Cortex of kidney (tissue), 1 donor: ENCODE measurements at places on chromosomes 1 and 21.
A peak's percentile ranks its signal among the peaks of the same experiment; 100 is the strongest.

- DNase-seq: no peak
Measured at GRCh38 chr1:60052601-60053000, 21.0 kb downstream of the C1orf87 start.

DNA sequence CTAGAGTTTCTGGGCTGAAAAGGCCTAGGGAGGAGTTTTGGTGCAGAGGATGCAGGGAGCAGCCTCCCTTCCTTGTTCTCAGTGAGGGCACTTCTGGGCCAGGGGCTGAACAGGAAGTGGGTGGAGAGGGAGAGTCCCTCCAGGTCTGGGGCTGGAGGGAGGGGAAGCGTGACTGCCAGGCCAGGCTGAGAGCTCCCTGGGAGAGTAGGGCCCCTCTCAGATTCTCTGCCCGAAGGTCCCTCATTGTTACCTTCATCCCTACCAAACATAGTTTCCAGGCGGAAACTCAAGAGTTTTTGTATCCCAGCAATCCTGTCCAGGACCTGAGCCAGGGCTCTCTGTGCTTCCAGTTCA, 36.8 kb downstream of the CITED4 start:
- DNase-seq: no peak

GRCh38 chr1:24186993-24187790, at the start of gene IFNLR1:
IFNLR1 (minus strand) TSS chr1:24187289; CDS start chr1:24187248, 41 bp downstream.
- no peak for DNase-seq

DNA sequence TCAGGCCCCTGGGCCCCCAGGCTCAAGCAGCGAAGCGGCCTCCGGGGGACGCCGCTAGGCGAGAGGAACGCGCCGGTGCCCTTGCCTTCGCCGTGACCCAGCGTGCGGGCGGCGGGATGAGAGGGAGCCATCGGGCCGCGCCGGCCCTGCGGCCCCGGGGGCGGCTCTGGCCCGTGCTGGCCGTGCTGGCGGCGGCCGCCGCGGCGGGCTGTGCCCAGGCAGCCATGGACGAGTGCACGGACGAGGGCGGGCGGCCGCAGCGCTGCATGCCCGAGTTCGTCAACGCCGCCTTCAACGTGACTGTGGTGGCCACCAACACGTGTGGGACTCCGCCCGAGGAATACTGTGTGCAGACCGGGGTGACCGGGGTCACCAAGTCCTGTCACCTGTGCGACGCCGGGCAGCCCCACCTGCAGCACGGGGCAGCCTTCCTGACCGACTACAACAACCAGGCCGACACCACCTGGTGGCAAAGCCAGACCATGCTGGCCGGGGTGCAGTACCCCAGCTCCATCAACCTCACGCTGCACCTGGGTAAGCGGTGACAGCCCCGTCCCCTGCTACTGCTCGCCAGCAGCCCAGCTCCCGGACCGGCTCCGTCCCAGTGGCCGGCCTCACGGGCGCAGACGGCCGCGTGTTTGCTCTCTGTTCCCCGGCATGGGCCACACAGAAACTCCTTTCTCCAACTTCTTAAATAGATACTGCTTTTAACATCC, 539 bp downstream of the LAMC1 start:
- peak; percentile 15 for DNase-seq

DNA sequence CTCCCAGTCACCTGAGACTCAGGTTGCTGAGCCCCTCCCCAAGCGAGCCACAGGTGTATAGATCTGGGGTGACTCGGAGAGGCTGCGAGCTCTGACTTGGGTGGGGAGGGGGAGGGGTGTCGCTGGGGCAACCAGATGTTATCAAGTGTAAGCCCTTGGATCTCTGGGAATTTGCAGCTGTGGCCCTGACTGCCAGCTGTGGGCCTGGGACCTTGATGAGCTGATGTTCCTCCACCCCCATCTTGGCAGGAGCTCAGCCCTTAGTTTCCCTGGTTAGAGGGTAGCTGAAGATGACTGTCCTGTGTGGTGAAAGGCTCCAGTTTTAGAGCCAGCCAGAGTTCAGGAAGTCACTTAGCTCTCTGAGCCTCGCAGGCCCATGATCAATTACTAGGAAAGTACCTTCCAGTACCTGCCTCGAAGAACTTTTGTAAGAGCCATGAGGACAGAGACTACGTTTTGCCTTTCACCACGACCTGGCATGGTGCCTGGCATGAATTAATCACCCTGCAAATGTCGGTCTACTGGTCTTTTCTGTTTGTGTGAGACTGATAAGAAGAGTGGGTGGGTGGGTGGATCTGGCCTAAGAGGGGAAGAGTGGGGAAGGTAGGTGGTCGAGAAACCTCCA, 55.8 kb downstream of the YARS1 start:
- DNase-seq: no peak

DNA sequence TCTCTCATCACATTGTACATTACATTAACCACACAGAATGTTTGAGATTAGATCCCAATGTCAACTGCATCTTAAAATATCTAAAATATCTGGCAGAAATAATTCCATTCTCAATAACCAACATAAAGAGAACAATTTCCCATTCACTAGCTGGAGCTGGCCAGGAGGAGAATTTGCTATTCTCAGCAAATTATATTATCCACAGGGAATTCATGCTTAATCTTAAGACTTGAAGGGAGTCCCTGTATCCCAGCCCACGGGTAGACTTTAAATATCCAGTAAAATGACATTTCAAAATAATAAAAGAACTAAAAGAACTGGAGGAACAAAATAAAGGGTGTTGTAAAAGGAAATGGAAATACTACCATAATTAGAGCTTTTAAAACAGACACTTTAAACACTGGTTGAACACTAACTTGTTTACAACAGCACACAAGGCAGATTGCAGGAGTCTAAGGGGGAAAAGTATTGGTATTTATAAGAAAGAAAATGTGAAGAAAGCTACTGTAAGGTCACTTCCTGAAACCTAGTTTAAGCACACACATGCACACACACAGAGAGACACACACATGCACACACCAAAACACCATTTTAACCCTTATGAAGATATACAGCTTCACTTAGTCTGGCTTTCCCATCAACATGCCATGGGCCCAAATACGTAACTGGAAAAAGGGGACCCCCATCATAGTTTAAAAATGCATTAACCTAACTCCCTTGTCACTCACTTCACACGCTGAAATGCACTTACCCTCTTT, 107.0 kb downstream of the PTPN14 start:
- DNase-seq: no peak

DNA sequence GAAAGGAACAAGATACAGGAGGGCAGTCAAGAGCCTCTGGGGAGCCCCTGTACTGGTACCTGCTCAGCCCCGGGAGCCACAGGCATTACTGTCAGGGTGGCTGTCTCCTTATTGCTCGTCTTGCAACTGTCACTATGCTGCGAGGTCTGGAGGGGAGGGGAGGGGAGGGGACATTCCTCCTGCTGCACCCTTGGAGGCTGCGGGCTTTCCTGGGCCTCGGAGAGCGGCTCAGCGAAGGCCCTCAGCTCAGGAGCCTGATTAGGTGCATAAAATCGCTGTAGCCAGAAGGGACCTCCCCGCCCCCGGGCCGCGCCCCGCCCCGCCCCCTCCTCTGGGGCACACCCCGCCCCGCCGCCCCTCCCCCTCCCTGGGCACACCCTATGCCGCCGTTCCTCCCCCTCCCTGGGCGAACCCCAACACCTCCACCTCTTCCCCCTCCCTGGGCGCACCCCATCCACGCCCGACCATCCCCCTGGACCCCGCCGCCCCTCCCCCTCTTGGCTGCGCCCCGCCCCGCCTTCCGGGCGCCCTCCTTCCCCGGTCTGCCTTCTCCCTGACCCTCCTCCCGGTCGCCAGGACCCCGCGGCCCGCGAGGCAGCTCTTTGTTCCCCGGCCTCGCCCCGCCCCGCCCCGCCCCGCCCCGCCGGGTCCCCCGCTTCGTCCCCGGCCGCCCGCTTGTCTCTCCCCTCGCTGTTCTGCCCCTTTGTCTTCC, 35.5 kb downstream of the CACHD1 start:
- no peak for DNase-seq

GRCh38 chr21:25639551-25640201, 618 bp downstream of the JAM2 start:
- DNase-seq: no peak

GRCh38 chr1:24257373-24257772, 61.8 kb upstream of the GRHL3 start:
- DNase-seq: no peak

GRCh38 chr1:167792188-167792565, 70.4 kb downstream of the MPZL1 start:
- DNase-seq: no peak
